A549 treated with Hydrocortisone at 1 μM for 4 hours (cell line): ENCODE measurements at places on chromosomes 16 and 17. TPM values are rescaled to one million over a fixed set of nuclear protein-coding genes. Genes with fewer than 3 reads are reported as not detected.

PRRT2 gene
- 0.26 to 0.52 TPM (median 0.31 TPM) in 5 replicates for total RNA-seq

ANKRD40CL gene
- total RNA-seq: not detected in 5 replicates

GCGR gene
- total RNA-seq: 0.08 to 0.47 TPM (median 0.30 TPM) in 5 replicates

SBK1 gene
- 0.22 to 0.32 TPM (median 0.25 TPM) in 5 replicates for total RNA-seq

ARL5C gene
- not detected in 5 replicates for total RNA-seq

CLUH gene
- 99.7 to 117 TPM (median 109 TPM) in 5 replicates for total RNA-seq

TCAP gene
- 0.70 to 1.2 TPM (median 0.93 TPM) in 5 replicates for total RNA-seq

RNU2-1 gene
- total RNA-seq: not detected in 5 replicates

EPX gene
- not detected in 5 replicates for total RNA-seq

TNK1 gene
- total RNA-seq: 1.4 to 2.1 TPM (median 1.7 TPM) in 5 replicates

SLC13A2 gene
- 0.08 to 0.18 TPM (median 0.12 TPM) in 5 replicates for total RNA-seq

PYY gene
- total RNA-seq: not detected in 5 replicates

VASN gene
- 4.0 to 6.0 TPM (median 5.5 TPM) in 5 replicates for total RNA-seq

HASPIN gene
- total RNA-seq: 12.4 to 16.1 TPM (median 12.6 TPM) in 5 replicates

PDPK1 gene
- total RNA-seq: 19.4 to 30.2 TPM (median 23.3 TPM) in 5 replicates

EVPL gene
- 14.7 to 18.8 TPM (median 16.8 TPM) in 5 replicates for total RNA-seq

NEUROD2 gene
- not detected in 5 replicates for total RNA-seq

ACSM3 gene
- 3.3 to 4.4 TPM (median 3.7 TPM) in 5 replicates for total RNA-seq

QRICH2 gene
- total RNA-seq: 0.62 to 1.2 TPM (median 1.0 TPM) in 5 replicates

ITPRIPL2 gene
- total RNA-seq: 12.0 to 15.9 TPM (median 15.2 TPM) in 5 replicates

SLC38A8 gene
- 0.46 TPM in 1 of 5 replicates, not detected in the others for total RNA-seq

NUDT16L1 gene
- total RNA-seq: 16.6 to 27.4 TPM (median 24.5 TPM) in 5 replicates

DHRS7C gene
- total RNA-seq: not detected in 5 replicates

TP53TG3B gene
- total RNA-seq: 0.23 to 0.71 TPM in 2 of 5 replicates, not detected in the others

CACNA1G gene
- 3.4 to 4.1 TPM (median 3.8 TPM) in 5 replicates for total RNA-seq

GGT6 gene
- not detected in 5 replicates for total RNA-seq

HBA2 gene
- 0.20 to 0.33 TPM in 2 of 5 replicates, not detected in the others for total RNA-seq

CD300A gene
- total RNA-seq: 0.05 to 0.08 TPM (median 0.07 TPM) in 4 of 5 replicates, not detected in the other

PRSS53 gene
- total RNA-seq: 1.0 to 2.5 TPM (median 1.6 TPM) in 5 replicates

CEP295NL gene
- total RNA-seq: 0.37 to 0.44 TPM (median 0.41 TPM) in 5 replicates

SSTR5 gene
- total RNA-seq: 0.38 to 0.74 TPM (median 0.59 TPM) in 5 replicates

EME1 gene
- total RNA-seq: 15.6 to 16.3 TPM (median 16.0 TPM) in 5 replicates

CDT1 gene
- total RNA-seq: 27.4 to 32.2 TPM (median 30.6 TPM) in 5 replicates

RHBDL1 gene
- total RNA-seq: 0.63 to 1.6 TPM (median 1.1 TPM) in 5 replicates

SGSM2 gene
- total RNA-seq: 35.2 to 39.8 TPM (median 36.7 TPM) in 5 replicates

CCDC154 gene
- total RNA-seq: 0.06 to 0.33 TPM (median 0.27 TPM) in 5 replicates

KRT24 gene
- total RNA-seq: not detected in 5 replicates

SLC5A10 gene
- 0.20 to 0.25 TPM (median 0.21 TPM) in 5 replicates for total RNA-seq

MYH8 gene
- not detected in 5 replicates for total RNA-seq

C16orf92 gene
- not detected in 5 replicates for total RNA-seq

TSPOAP1 gene
- total RNA-seq: not detected in 5 replicates

KIF18B gene
- total RNA-seq: 32.9 to 38.1 TPM (median 37.3 TPM) in 5 replicates

NPB gene
- total RNA-seq: 0.36 to 0.59 TPM (median 0.53 TPM) in 5 replicates

COG1 gene
- total RNA-seq: 20.0 to 24.7 TPM (median 21.8 TPM) in 5 replicates
